Stimulated activated CD8-positive, alpha-beta memory T cell treated with anti-CD3 and anti-CD28 coated beads, Interleukin-12 subunit alpha, Interleukin-12 subunit beta, amount 100 ng/mL, for 4 hours (primary cell): ENCODE measurements at places on chromosomes 12 and 14.
A peak's percentile ranks its signal among the peaks of the same experiment; 100 is the strongest.

GRCh38 chr12:11896417-11896929, 174.3 kb upstream of the BCL2L14 start:
- no peak for DNase-seq

DNA sequence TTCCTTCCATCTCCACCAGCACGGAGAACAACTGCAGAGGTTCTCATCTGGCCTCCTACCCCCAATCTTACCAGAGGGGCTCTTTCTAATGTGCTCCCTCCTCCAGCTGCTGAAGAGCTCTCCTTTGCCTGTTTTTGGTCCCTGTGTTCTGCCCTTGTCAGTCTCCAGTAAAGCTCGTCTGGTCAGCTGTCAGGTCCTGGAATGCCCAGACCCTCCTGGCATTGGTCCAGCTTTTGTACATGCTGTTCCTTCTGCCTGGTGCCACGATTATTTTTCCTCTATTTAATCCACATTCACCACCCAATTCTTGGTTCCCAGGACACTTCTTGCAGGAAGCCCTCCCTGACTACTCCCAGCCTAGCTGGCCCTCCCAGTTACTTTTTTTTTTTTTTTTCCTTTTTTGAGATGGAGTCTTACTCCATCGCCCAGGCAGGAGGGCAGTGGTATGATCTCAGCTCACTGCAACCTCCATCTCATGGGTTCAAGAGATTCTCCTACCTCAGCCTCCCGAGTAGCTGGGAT, 6.5 kb downstream of the SLC8B1 start:
- DNase-seq: no peak

DNA sequence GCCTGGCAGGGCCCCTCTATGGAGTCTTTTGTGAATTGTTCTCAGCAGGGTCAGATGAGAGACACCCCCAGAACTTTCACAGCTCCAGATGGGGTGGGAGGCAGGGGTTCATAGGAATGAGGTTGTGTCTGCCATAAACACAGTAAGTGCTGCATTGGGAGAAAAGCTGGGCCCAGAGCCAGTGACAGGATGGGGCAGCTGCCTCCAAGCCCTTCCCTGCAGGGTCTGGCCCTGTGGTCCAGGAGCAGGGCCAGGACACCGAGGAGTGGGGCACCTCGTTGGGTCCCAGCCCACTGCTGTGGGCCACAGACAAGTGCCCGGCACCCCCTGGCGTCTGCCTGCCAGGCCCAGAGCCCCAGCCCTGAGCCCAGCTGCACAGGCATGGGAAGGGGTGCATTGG, 13.3 kb downstream of the INF2 start:
- DNase-seq: no peak

- no peak for DNase-seq
Measured at GRCh38 chr14:98240376-98240775, 1031.6 kb downstream of the BCL11B start.

DNA sequence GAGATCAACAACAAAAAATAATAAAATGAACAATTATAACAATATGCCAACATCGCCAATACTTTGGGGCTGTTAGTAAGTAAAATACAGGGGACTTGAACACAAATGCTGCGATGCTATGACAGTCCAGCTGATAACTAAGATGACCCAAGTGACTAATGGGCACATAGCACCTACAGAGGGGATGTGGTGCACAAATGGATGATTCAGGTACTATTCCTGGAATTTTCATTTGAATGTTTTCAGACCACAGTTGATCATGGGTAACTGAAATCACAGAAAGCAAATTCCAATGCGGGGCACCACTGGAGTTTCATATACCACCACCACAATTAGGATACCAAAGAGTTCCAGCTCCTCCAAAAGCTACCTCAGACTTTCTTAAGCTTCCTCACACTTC, 82.9 kb downstream of the RCOR1 start:
- DNase-seq: no peak

GRCh38 chr12:100199347-100200149, 1.1 kb upstream of the ACTR6 start:
- DNase-seq: peak; percentile 56

DNA sequence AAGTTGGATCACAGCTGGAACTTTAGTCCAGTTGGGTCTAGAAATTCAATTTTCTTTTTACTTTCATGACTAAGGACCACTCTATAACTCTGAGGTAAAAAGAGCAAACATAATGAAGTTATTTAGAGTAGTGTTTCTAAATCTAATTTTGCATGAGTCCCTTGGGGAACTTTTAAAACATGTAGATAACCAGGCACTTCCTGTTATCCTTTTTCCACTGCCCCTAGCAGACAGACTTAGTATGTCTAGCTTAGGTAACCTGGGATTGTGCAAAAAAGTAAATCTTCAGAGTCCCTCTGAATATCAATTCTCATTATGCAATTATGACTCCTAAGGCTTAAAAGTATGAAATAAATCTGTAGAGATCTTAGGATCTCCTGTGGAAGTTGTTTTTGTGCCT, 371.2 kb downstream of the DIO2 start:
- DNase-seq: no peak

GRCh38 chr12:131231032-131231980, 277.6 kb downstream of the ADGRD1 start:
- DNase-seq: no peak

GRCh38 chr14:102461490-102462338, 47.9 kb downstream of the ANKRD9 start:
- no peak for DNase-seq

- no peak for DNase-seq
Measured at GRCh38 chr14:72970058-72970630, 43.9 kb downstream of the DCAF4 start.

DNA sequence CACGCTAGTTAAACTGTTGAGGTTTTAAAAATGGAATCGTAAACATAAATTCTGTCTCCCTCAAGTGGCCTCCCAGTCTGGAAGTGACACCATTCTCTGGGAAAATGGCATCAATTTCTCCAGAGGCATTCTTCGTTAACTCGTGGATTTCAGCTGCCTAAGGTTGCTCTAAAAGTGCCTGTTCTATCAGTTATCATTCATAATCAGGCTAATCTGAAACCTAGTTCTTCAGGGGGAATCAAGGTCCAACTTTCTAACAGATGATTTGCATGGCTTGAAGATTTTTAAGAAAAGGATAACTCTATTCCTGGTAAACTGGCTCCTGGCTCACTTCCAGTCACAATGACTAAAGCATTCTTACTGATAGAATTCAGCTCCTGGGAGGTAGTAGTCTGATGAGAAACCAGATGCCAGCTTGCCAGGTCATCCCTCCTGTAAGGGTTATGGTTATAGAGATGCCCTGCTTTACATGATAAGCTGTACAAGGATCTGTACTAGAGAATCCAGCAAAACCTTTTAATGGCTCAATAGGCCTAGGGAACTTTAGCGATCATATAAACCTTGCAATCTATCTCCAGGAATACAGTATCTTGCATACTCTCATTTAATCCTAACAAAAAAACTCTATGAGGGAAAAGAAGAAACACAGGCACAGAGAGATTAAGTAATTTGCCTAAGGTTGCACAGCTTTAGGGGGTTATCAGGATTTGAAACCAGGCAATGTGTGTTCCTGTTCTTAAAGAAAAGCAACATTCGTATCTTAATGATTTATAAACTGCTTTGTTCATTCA, 1.5 kb downstream of the L3HYPDH start:
- DNase-seq: no peak

- DNase-seq: no peak
Measured at GRCh38 chr12:79381248-79382208, 309.2 kb downstream of the PAWR start.

DNA sequence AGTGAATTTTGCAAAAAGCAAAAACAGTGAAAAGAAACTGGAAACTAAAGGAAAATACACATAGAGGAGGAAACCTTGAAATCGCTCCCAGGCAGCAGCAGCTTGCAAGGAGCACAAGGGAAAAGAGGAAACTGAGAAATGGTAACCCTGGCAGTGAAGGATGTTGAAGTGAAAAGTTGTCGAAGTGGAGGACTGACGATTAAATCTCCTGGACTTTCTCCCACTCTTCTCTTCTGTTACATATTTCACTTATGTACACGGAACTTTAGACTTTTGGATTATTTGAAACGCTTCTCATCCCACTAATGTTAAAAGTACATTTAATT, 388.8 kb upstream of the USP15 start:
- no peak for DNase-seq

DNA sequence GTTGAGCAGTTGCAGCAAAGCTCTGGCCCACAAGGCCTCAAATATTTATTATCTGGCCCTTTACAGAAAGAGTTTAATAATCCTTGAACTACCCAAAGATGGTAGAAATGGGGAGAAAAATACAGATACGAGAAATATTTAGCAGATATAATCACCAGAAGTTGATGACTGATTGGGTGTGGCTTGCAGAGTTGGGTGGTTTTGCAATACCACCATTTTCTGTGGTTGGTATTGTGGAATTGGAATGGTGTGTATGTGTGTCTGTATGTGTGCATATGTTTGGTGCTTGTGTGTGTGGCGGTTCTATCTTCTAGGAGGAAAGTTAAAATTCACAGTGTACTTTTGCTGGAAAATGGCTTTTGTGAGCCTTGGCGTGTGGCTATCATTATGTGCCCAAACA, 85.4 kb upstream of the MANSC4 start:
- DNase-seq: no peak

GRCh38 chr14:75042035-75042434, 9.2 kb downstream of the MLH3 start:
- DNase-seq: no peak

GRCh38 chr14:77707355-77707723, 484 bp downstream of the ALKBH1 start:
- DNase-seq: no peak

DNA sequence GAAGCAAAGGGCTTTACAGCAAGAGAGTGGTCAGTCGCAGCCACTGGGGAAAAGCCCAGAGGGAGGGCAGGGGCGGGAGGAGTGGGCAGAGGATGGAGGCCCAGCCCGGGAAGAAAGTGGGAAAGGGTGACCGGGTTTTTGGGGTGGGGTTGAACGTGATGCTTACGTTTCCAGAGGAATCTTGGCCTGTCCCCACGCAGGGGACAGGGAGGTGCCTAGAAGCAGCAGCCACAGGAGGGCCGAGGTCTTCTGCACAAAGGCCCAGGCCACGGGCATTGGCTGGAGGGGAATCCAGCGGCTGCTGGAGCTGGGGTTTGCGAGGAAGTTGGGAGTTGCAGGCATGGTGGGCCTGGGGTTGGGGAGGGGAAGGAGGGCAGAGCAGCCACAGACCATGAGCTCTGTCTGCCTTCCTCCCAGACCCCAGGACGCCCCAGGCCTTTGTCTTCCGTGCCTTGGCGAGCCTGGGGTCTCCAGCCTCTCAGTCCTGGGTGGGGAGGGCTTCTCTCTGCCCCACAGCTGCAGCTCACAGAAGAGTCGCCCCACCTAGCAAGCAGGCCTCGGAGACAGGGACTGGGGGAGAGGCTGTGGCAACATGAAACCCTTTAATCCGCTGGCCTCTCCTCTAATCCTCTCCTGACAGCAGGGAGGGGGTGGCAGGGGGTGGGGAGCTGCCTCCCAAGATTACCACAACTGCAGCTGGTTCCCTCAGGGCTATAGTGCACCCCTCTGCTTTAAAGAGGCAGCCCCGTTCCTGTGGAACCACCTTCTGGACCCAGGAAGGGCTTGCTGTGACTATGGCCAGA, at the start of gene CACNA2D4:
CACNA2D4 (minus strand) TSS at position 572 of the 803 bp plus-strand sequence; CDS start at position 393, 179 bp downstream.
- no peak for DNase-seq

DNA sequence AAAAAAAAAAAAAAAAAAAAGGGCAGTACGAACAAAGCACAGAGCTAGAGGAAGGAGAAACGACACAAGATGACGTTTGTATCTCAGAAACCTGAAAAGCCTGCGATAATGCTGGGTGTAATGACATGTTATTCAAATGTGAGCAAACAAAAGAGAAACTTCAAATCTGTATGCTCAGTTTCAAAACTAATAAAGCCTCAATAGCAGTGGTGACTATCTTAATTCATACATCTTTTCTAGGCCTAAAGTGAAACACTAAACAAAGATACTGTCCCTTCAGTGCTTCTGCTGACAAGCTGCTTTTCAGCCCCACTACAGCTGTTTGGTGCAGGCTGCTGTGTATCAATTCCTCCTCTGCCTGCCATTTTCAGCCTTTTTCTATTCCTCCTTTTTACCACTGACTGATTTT, 15.8 kb downstream of the ITPR2 start:
- DNase-seq: no peak

DNA sequence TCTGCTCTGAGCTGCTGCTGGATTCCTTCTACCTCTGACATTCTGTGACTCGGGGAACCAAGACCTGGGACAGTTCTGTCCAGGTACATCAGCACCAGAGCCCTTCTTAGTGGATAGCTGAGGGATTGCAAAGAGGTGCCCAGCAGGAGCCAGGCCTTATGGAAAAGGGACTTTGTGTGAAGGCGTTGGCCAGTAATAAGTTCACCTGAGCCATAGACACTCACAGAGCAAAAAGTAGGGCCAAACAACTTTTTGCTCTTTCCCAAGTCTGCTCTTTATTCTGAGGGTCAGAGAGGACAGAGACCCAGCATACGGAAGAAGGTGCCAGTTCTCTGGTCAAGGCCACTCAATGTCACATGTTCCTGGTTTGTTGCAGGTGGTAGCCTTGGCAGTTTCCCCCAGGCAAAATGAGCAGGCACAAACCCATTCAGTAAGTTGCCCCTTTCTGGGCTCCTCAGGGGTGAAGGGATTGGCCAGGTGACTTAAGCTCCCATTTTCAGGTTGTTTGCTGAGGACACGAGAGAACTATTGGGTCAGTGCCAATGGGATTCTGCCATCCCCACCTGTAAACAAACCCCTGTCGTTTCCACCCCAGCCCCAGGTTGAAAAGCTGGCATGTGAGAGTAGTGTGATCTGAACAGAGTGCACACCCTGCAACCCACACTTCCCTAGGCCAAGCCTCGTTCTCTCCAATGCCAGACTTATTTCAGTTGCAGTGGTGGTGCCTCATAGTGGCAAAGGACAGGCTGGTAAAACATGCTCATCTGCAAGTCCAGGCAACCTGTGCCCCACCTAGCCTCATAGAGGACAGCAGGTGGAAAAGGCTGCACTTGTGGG, 150.3 kb downstream of the SMOC1 start:
- DNase-seq: no peak

GRCh38 chr14:50559990-50560930, at the start of gene ATL1:
TSS of gene ATL1 (plus strand) at chr14:50560145. CDS start at chr14:50560266, 121 bp downstream.
- peak; percentile 1 for DNase-seq

DNA sequence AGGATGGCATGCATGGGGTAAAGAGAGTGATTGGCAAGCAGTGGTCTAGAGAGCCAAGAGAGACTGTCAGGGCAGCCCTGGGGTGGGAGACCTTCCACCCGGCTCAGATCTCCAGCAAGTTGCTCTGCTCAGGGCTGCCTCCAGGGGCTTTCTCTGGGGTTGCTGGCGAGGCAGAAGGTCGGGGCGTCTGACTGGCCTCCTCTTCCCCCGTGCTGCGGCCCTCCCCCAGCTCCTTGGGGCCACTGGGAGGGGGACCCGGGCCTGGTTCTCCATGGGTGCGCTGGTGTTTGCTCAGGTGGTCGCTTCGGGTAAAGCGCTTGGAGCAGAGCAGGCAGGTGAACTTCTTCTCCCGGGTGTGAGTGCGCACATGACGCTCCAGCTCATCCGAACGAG, 6.6 kb upstream of the AAAS start:
- DNase-seq: no peak

GRCh38 chr14:53884601-53885000, 72.0 kb downstream of the BMP4 start:
- DNase-seq: no peak

GRCh38 chr14:104424406-104425072, 155.0 kb upstream of the C14orf180 start:
- no peak for DNase-seq
